ENCODE measurements at places on chromosomes 5 and 9.

- DNase-seq = no peak
Observed at GRCh38 chr9:123033352-123033751, at the start of gene GPR21. Gene GPR21 (plus strand): TSS chr9:123033667. CDS start chr9:123034567, 900 bp downstream.

- no peak for DNase-seq
Observed at GRCh38 chr9:79801459-79801858, 229.7 kb downstream of the TLE4 start.

DNA sequence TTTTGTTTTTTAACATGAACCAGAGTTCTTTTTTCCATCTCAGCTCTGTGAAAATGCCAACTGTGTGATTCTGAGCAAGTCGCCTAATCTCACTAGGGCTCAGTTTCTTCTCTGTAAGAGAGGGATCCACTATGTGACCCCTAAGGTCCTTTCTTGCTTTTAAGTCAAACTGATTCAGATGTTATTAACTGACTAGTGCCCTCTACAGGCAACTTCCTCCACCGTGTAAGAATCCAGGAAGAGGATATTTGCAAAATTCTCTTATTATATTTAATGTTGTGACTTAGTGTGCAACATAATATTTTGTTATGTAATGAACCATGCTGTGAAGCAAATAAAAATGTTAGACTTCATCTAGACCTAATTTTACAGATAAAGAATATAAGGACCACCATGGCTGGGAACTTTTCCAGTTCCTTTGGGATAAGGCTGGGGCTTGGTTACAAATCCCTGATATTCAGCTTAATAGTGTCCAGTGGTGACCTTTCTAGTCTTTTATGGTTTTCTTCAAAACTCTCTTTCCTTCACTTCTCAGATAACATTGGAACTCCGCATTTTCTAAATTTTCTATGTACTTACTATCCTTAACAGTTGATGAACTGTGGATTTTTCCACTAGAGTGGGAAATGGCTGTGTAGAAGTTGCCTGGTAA, 244.7 kb downstream of the PIK3R1 start:
- no peak for DNase-seq

GRCh38 chr5:10465726-10466125, 24.0 kb downstream of the ROPN1L start:
- DNase-seq = no peak

DNA sequence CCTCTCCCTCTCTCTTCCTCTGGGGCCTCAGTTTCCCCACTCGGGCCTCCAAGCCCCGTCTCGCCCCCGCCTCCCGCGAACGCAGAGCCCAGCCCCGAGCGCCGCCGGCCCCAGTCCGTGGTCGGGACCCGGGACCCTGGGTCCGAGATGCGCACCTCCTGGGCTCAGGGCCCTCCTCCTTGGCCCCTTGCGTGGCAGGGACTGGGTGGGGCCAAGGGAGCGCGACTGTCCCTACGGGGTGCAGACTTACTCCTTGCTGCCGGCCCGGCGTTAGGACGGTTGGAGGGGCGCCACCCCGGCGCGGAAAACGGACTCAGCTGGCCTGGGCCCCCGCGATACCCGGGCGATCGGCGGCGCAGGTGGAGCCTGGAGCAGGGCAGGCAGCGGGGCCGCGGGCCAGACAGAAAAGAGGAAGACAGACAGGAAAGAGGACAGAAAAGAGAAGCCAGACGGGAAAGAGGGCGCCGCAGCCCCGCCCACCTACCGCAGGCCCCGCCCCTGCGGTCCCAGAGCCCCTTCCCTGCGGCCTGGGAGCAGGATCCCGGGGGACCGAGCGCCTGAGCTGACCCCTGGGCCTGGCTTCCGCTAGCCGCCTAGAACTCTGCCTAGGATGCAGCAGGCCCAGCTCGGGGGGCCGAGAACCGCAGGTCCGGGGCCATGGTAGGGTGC, at the start of gene GBGT1:
Gene GBGT1 (minus strand): TSS at position 411 of the 669 bp plus-strand sequence. CDS start 1,502 bp downstream, outside the sequence.
- no peak for DNase-seq

DNA sequence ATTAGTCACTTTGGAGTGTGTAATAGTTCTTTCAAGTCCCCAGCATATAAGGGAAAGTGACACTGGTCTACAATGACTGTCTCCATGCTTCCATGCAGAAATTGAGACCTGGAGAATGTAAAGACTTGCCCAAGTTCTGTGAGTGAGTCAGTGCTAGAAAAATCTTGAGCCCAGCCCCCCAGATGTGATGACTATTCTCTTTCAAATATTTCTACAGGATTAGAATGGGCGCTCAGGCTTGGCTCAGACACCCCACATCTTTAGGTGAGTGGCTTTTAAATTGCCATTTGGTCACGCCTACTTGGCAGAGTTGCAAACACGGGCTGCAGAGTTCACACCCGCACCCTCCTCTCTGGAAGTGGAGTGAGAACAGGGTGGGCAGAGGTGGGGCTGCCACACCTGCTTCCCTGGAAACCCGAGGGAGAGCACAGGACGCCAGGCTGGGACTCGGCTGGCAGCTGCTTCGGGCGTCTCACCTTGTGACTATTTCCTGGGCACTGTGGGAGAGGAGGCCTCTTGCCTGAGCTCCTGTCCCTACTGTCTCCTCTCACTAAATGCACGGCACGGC, 37.6 kb downstream of the ROPN1L start:
- no peak for DNase-seq

All from activated CD8-positive, alpha-beta memory T cell treated with anti-CD3 and anti-CD28 coated beads for 1 hour (primary cell).